ENCODE measurements at places on chromosomes 4 and X.

GRCh38 chrX:310621-311155 lies 7.9 kb downstream of the GTPBP6 start:
- no peak for DNase-seq

DNA sequence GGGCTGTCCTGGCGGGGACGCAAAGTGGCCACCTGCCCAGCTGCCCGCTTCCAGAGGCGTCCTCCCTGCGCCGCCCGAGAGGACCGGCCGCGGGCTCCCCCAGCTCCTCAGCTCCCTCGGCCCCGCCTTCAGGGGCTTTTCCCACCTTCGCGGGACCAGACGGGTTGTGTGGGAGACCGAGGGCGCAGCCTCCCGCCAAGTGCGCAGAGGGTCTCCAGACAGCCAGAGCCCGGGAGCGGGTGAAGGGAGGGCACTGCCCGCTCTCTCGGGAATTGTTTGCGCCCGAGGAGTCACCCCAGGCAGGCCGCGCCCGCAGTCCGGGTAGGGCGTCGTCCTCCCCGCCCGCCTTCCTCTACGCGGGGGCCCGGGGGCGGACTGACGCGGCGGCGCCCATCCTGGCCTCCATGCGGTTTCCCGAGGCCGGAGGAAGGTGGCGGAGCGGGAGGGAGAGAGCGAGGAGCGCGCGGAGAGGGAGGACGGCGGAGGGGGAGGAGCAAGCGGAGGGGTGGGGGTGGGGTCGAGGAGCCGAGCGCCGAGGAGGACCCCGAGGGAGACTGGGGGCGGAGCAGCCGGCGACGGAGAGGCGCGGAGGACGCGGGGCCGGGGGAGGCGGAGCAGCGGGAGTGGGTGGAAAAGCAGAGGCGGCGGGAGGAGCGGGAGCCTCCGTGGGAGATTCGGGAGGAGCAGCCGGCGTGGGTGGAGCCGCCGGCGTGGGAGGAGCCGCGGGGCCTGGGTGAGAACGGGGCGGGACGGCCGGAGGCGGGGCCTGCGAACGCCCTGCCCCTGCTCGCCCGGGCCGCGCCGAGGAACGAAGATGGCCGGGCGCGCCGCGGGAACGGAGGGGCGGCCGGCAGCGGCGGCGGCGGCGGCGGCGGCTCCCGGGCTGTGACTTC lies 47.5 kb downstream of the CLDN34 start:
- peak; percentile 45 for DNase-seq

DNA sequence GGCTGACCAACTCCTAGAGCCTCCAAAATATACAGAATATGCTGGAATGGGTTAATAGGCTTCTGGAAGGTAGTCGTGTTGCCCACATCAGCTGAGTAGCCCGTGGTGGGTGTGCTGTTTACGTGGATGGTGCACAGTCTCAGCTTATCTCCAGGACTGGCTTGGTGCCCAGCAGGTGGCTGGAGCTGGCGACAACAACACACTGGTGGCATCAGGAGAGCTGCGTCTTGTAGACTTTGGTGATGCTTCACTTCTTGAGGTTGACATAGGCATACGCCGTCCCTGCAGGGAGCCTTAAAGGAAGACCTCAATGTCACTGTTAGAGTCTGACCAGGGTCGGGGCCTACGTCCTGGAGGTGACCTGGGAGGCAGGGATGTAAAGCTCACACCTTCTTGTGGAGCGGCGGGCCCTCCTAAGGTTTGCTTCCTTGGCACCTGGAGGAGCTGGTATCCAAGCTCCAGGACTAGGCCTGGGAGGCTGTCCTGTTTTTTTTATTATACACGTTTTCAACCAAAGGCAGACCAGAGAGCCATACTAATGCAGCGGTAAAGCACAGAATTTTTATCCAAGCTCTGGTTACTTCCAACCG lies 26.5 kb upstream of the RBMX start:
- DNase-seq: no peak

DNA sequence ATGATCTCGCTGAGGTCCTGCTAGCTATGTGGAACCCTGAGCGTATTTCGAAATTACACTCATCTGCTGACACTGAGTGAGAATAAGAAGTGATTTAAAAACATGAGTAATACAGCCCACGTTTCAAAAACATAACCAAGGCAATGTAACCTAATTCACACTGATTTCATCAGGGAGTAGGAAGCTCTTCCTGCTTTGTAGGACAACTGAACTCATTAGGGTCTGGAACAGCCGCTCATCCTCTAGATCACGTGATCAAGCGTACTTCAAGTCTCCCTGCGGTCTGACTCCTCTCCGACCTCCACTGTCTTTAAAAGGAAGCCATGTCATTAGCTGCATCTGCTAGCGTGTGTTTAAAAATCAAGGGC lies 138.0 kb downstream of the NSUN7 start:
- DNase-seq: no peak

- DNase-seq: no peak
These were observed 12.1 kb upstream of the ARSF start for GRCh38 chrX:3029129-3029528.

DNA sequence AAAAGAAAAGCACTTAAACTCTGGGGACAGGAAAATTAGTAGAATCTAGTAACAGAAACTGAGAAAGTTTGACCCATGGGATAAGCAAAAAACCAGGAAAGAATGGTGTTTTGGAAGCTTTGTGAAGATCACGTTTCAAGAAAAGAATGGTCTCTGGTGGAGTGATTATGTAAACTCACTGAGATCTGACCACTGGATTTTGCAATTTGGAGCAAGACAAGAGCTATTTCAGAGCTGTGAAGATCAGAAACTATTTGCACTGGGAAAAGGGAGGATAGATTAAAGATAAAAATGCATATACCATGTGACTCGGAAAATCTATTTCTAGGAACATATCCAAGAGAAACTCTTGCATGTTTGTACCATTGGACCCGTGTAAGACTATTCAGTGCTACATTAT lies 4.3 kb downstream of the TMPRSS11D start:
- no peak for DNase-seq

DNA sequence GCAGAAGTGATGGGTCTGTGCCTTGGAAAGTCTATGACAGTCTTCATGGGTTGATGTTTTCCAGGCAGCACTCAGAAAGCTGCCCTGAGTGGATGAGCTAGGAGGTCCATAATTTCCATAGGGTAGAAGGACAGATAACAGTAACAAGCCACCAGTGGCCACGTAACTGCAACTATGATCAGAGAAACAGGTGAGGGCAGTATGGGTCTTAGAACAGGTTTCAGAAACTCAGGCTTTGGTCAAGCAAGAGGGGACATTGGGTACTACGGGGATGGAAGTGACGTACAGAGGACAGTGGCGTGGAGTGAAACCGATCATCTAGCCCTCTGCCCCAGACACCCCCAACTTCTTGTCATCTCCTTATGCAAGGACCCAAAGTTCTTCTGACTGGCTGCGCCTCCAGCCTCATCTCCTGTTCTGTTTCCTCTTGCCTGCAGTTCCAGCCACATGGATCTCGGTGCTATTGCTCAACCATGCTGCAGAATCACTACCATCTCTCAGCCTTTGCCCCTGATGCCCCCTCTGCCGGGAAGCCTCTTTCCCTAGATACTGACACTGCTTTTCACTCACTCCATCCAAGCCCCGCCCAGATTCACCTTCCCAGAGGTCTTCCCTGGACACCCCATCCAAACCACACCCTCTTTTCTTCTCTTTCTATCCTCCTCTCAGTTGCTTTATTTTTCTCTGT lies 123.4 kb downstream of the MFAP3L start:
- DNase-seq: no peak

DNA sequence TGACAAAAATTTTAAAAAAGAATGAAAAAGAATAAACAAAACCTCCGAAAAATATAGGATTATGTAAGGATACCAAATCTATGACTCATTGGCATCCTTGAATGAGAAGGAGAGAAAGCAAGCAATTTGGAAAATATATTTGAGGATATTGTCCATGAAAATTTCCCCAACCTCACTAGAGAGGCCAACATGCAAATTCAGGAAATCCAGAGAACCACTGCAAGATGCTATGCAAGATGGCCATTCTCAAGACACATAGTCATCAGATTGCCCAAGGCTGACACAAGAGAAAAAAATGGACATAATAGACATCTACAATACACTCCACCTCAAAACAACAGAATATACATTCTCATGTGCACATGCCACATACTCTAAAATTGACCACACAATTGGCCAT lies 135.9 kb upstream of the SPANXB1 start:
- DNase-seq: no peak

DNA sequence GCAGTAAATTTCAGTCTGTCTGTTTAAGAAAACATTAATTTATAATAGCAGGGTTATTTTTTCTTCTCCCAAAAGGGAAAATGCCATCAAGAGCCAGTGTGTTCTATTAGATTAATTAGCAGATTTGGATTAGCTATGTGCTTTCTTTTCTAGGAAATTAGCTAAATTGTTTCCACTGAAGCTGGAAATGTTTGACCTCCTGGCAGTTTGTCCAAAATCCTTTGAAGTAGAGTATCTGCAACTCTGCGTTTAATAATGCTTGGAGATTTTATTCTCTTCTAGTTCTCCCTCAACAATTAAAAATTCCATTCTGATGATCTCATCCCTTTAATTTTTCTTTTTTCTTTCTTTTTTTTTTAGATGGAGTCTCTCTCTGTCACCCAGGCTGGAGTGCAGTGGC lies 27.1 kb upstream of the HOPX start:
- no peak for DNase-seq

- DNase-seq: no peak
These were observed 3.0 kb upstream of the MAB21L2 start for GRCh38 chr4:150578745-150579501.

DNA sequence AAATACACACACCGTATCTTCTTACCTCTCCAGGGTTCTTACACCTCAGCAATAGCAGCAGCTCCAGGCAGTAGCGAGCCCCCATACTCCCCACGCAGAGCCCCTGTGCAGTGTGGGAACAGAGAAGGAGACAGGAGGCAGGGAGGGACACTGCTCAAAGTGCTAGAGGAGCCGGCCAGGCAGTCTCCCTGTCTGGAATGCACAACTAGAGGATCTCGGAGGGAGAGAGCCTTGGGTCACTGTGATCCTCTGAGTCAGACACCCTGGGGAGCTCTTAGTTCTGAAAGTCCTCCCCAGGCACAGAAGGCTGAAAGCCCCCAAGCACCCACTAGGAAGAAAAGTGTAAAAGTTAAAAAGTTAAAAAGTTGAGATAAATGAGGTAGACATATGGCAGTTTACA lies 16.0 kb downstream of the AMELX start:
- DNase-seq: no peak

GRCh38 chr4:138898282-138898681 lies 117.3 kb upstream of the NOCT start:
- DNase-seq: no peak

DNA sequence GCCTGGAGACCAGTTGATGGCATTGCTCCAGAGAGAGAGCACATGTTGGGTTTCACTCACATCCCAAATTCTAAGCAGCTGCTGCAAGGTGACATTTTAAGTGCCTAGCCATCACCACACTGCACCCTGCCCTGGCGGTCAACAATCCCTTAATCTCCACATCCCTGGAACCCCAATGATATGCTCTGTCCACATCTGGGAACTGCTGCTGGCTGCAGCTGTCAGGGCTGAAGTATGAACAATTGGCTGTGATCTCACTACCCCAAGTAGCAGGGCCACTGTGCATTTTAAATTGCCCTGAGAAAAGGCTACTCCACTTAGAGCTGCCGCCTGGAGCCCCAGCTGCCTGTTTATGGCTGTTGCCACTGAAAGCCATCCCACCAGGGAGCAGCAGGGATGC lies 190.6 kb downstream of the ACTRT1 start:
- no peak for DNase-seq

DNA sequence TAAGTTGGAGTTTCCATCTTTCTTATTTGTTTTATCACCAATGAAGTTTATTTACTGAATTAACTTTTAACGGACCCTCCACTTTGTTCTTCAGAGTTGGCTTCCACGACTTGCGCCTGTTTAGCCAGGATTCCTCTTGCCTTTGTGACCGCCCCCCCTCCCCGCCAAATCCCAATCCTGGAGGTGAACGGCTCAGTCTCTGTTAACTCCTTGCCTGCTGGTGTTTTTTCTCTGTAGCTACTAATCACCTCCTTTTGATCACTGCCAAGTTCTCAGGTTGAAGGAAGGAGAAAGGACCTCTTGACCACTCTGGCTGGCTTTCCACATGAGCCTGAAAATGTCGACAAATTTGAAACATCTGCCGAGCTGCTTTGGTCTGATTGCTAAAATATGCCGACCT lies 46.8 kb upstream of the BCOR start:
- no peak for DNase-seq
